ENCODE measurements at places on chromosomes 1 and 21.

DNA sequence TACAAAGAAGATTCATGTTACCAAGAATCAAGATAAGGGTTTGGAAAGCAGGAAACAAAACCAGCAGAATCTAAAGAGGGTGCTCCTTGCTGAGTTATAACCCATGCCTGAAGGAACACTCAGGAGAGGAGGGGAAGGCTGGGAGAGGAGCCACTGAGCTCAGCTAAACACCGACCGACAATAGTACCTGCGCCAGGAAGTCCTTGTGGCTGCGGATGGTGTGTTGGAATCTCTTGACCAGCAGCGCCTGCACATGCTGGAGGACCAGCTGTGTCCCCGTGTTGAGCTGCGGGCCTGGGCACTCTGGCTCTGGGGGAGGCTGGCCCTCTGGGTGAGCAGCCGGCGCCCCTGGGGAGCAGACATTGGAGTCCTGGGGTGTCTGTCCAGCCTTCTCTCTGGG lies 89.4 kb downstream of the ABCA4 start:
- no peak for DNase-seq

DNA sequence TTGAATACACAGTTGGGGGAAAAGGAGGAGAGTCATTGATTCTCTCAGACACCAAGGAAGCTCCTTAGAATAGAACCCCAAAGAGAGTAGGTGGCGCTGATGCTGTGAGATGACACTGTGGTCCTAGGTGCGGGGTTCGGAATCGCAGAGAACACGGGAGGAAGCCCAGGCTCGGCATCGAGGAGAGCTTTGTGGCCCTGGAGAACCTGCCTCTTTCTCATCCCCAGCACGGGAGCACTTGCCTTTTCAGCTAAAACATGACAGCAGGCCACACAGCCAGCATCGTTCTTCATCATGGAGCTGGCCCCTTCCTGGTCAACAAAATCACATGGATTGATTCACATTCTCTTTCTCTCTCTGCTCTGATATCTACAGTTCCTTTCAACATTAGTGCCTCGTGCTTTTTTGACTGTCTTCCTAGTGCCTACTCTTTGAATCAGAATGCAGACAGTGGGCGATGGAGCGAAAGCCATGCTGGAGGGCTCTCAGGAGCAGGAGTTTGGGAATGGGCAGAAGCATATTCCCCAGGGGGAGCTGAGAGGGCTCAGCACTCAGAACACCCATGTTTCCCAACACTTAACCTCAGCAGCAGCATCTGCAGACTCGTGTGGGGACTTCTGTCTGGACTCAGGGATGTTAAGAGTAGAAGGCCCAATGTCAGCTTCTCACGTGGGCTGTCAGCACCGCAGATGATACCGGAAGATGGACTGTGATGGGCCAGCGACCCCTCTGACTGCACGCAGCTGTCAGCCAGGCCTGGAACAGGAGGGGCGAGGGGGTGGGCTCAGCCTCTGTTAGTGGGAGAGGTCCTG lies 539.4 kb downstream of the KIF26B start:
- no peak for DNase-seq

DNA sequence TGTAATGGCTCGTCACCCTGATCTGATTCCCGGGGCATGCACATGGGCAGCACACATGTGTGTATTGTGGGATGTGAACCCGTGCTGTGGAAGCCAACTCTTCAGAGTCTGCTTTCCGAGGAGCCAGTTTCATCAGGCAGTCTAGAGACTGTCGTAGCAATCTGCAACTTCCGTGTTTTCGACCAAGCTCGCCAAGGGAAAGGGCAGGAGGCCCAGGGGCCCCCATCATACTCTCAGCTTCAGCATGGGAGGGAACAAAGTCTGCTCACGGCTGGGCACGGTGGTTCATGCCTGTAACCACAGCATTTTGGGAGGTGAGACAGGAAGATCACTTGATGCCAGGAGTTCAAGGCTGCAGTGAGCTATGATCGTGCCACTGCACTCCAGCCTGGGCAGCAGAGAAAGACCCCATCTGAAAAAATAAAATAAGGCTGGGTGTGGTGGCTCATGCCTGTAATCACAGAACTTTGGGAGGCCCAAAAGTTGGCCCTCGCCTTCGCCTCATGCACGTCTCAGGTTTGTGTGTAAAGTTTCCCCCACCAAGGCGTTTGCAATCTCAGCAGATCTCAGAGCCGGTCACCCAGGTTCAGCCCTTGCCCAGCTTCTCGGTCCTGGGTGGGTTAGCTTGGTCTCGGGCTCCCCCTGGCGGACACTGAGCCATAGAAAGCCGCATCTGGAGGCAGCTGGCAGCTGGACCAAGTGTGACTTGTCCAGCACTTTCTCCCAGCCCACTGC lies 48.5 kb upstream of the SLC25A33 start:
- peak; percentile 81 for DNase-seq

GRCh38 chr1:110756506-110756905 lies 81.8 kb upstream of the KCNA3 start:
- DNase-seq: no peak

DNA sequence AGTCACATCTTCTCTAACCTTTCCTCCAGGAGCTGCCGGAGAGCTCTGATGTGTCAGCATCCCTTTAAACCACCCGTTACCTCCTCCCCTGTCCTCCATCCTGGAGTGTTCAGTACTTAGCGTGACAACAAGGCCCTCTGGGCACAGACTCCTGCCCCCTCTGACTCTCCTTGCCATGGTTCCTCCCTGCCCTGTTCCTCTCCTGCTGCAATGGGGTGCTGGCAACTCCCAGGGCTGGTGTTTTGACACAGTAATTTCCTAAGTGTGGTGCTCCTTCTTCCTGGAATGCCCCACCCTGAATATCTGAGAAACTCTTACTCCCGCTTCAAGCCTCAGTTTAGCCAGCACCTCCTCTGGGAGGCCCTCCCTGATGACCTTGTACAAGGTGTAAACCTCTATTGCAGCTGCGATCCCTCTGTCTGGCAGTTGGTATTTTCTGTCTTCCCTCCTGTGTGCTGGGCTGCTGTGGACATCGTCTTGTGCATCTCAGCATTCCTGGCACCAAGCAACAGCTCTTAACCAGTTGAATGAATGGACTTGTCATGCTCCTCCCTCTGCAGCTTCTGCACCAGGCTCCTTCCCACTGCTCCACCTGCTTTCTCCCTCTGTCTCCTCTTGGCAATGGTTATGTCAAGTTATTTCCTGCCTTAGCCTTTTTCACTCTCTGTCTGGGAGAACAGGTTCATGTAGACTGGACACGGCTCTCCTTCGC lies 48.2 kb upstream of the ETV3 start:
- DNase-seq: no peak

- no peak for DNase-seq
These were observed 15.0 kb upstream of the HMGN1 start for GRCh38 chr21:39363607-39364555.

- DNase-seq: no peak
These were observed 389.7 kb downstream of the LMO4 start for GRCh38 chr1:87718241-87718950.

DNA sequence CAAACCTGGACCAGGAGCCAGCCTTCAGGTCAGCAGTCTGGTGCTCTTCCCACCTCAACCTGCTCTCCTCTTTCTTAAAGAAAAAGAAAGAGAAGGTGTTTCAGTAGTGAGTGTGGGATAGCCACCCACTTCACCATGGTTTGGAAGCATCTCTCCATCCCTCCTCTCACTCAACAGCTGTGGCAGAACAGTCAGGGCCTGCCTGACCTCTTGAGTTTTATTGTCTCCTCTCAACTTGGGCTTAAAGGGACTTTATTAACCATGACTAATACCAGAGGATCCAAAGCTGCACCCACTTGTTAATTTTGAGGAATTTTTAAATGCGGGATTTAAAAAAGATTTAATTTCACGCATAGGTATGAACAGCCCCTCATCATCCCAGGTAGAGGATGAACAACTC lies 570 bp upstream of the VASH2 start:
- no peak for DNase-seq

DNA sequence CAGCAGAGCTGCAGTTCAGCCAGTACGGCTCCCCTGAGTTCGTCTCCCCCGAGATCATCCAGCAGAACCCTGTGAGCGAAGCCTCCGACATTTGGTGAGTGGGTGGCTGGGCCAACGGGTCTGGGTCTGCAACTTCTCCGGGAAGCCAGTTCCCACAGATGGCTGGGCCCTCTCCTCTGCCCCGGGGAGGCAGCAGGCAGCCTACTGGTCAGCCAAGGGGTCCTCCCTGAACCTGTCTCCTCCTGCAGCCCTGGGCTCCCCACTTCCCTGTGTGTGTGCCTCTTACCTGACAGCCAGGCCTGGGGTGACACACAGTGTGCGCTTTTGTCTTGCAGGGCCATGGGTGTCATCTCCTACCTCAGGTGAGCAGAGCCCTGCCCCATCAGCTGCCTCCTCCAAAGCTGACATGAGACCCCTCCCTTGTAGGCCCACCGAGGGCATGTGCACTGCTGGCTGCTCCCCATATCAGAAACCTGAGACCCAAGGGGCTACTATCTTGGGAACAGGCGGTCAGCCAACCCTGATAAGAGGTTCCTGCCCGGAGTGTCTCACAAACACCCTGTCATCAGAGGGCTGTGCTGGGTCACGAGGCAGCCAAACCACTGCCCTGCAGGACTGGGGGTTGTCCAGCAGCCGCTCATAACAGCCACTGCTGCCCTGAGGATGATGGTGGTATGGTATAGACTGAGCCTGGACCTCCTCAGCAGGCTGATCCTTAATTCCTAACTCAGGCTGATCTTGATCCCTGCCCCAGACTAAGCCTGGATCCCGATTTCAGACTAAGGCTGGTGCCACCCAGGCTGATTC lies 37.6 kb downstream of the TRIM11 start:
- DNase-seq: no peak
